ENCODE measurements at places on chromosomes 2 and 18.

DNA sequence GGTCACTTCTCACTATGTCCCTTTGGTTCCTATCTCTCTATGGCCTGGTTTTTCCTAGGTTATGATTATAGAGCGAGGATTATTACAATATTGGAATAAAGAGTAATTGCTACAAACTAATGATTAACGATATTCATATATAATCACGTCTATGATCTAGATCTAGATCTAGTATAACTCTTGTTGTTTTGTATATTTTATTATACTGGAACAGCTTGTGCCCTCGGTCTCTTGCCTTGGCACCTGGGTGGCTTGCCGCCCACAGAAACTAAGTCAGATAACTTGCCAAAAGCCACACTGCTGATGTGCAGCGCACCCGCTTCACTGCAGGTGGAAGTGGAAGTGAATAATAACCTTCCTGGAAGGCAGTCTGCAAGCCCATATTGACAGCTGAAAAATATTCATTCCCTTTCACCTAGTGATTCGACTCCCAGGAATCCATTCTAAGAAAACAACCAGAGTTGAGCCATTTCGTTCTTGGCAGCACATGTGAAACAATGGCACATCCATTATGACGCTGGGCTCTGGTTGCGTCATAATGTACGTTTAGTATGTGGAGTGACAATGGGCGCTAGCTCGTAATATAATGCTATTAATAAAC is 725 bp upstream of the ANKRD53 start:
- peak; percentile 88 for DNase-seq

GRCh38 chr2:130768191-130768855 is 13.0 kb downstream of the AMER3 start:
- DNase-seq: no peak

DNA sequence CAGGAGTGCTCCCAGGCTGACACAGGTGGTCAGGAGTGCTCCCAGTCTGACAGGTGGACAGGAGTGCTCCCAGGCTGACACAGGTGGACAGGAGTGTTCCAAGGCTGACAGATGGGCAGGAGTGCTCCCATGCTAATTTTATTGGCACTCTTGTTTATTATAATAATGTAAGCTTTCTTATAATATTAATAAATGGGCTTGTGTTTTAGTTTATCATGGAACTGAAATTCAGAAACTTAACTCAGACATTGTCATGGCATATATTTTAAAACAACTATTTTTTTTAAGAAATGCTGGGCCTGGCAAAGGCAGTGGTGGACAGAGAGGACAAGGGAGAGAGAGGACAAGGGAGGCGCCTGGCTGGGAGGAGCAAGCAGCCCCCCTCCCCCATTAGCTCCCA is 18.7 kb downstream of the ANO7 start:
- no peak for DNase-seq

GRCh38 chr18:31401156-31402025 is 24.8 kb downstream of the DSG4 start:
- no peak for DNase-seq

GRCh38 chr2:27638037-27638637 is 9.3 kb downstream of the GPN1 start:
- peak; percentile 9 for DNase-seq

DNA sequence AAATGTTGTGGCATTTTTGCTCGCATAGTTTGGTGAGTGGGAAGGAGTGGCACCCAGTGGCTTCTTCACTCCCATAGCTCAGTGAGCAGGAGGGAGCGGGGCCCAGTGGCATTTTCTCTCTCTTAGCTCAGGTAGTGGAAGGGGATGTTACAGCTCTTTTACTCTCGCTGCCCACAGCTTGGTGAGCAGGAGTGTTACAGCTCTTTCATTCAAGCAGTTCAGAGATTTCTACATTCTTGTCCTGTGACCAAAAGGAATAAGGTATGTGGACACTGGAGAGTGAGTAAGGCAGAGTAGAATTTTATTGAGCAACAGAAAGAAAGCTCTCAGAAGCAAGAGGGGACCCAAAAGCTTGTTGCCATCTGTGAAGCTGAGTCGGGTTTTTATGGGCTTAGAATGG is 192.4 kb downstream of the SPAG16 start:
- DNase-seq: peak; percentile 7

GRCh38 chr2:131039908-131040660 is 53.2 kb downstream of the FAM168B start:
- peak; percentile 70 for DNase-seq

DNA sequence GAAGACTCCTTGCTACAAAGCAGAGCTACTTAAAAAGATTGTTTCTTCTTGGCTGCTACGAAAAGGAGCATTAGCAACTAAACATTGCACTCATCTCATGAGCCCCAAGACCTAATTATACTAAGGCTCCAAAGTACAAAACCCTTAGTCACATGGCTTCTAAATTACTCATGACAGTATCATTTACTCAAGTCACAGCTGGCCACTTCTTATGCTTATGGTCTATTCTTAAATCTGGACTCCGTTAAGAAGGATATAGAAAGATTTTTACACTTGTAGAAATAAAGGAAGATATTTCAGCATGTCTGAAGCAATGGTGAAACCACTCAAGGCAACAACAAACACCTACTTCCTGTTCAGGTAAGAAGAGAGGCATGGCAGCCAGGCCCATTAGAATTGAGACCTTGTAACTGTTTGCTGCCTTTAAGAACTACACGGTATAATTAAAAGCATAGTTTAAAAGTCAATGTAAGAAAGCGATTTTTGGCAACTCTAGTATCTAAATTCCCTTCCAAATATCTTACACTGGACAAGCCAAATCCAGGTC is 12.7 kb downstream of the ANKRD44 start:
- DNase-seq: no peak

DNA sequence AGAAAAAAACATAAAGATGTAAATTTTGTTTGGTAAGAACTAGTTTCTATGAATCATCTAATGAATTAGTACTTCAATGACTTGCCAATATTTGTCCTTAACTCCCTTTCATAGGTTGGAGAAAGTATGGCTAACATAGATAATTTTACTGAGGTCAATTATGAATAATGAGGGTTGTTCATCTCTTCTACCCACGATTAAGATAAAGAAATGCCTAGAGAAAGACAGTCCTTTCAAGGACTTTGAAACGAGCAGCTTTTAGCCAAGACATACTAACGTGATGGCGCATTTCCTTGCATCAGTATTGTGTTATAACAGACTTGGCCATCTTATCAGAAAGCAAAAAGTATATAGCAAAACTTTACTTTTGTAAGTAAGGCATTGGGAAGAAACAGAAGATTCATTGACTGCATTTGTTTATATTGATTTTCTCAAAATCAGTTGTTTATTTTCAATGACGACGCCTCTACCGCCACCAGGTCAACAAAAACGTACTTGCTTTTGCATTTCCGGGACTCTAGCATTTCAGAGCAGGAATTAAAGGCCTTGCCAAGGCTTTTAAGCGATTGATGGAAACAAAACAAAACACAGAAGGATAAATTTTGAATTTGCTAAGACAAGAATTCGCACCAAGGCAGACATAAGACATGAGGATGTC is 961 bp downstream of the RBM43 start:
- no peak for DNase-seq

GRCh38 chr2:124894199-124894598 is 869.1 kb downstream of the CNTNAP5 start:
- DNase-seq: no peak

Measured in AG08396 (cell line).